ENCODE measurements at places on chromosomes 12 and 14.

- no peak for DNase-seq
Observed at GRCh38 chr14:72128629-72129028, 196.4 kb downstream of the RGS6 start.

DNA sequence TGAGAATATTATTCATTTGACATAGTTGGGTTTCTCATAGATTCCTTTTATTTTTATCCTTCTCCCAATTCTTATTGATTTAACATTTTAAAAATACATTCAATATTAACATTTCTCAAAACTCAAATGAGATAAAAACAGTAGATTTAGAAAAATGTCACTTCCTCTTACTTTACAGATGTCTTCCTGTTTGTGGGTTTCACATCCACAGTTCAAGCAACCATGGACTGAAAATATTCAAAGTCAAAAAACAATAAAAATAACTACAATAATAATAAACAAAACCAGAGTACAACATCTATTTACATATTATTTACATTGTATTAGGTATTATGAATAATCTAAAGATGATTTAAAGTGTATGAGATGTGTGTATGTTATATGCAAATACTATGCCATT lies 111.3 kb upstream of the SLC16A7 start:
- no peak for DNase-seq

- no peak for DNase-seq
Observed at GRCh38 chr12:88218293-88218692, 76.2 kb downstream of the TMTC3 start.

GRCh38 chr12:88258396-88258795 lies 116.3 kb downstream of the TMTC3 start:
- DNase-seq: no peak

DNA sequence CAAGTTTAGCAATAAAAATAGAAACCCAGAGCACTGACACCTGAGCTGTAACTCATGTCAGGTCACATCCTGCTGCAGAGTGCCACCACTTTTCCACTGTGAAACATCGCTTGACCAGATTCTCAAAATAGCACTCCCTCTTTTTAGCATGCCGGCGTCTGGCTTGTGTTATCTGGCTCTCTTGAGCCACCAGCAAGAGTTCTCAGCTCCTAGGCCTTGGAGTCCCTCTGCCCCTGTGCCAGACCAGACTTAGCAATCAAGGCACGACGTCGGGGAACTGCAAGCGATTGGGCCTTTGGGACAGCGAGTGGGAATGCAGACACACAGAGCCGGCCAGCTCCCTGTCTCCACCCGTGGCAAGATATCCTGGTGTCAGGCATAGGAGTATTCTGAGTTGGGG lies 52.5 kb downstream of the SPIC start:
- no peak for DNase-seq

Data from renal cortical epithelial cell (primary cell).